Activated effector memory CD4-positive, alpha-beta T cell treated with anti-CD3 and anti-CD28 coated beads, Interleukin-2, amount 50 U/mL, for 16 hours (primary cell): ENCODE measurements at places on chromosomes 6 and 20.

DNA sequence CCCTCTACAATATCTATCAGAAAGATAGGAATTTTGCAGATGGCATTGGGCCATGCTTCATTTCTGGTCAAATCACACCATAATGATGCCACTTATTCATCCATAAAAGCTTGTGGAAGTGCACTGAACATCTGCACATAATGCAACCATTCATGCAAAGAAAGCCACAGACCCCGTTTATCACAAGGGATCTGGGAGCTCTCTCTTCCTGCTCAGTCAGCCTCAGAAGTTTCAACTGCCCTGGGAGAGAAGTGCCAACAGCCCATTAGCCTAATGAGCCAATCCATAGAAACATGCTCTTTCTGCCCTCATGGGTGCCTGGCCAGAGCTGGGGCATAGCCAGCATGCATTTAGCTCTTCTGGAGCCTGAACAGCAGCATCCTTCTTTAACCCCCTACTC is 85.8 kb downstream of the SLC35F1 start:
- DNase-seq, result no peak

GRCh38 chr6:159973406-159973805 is 4.5 kb downstream of the IGF2R start:
- DNase-seq, result no peak

DNA sequence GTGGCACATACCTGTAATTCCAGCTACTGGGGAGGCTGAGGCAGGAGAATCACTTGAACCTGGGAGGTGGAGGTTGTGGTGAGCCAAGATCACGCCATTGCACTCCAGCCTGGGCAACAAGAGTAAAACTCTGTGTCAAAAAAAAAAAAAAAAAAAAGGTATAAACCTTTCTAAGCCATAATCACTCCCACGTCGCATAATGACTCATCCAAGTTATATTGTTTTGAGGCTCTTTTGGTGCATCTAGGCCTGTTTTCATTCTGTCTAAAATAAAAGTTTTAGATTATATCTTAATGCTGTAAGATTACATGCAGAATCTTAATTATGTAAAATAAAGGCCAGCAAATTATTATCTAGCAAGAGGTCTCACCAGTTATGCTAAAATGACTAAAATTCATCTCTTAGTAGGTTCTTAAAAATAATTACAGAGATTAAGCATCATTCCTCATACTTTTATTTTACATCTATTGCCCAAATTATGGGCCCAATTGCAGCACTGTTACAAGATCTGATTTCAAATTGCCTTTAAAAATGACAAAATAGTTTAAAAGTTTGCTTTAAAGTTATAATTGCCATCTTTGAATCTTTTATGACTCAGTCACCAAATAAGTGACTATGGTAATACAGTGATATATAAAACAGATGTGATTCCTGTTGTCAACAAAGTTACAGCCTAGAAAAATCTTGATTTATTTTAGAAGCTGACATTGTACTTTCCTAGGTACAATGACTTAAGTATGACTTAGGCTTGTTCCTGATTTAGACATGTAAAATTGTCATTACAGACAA is 10.4 kb upstream of the SUMO4 start:
- DNase-seq, result no peak

- no peak for DNase-seq
Observed at GRCh38 chr6:141107591-141108160, 1025.0 kb upstream of the GJE1 start.

DNA sequence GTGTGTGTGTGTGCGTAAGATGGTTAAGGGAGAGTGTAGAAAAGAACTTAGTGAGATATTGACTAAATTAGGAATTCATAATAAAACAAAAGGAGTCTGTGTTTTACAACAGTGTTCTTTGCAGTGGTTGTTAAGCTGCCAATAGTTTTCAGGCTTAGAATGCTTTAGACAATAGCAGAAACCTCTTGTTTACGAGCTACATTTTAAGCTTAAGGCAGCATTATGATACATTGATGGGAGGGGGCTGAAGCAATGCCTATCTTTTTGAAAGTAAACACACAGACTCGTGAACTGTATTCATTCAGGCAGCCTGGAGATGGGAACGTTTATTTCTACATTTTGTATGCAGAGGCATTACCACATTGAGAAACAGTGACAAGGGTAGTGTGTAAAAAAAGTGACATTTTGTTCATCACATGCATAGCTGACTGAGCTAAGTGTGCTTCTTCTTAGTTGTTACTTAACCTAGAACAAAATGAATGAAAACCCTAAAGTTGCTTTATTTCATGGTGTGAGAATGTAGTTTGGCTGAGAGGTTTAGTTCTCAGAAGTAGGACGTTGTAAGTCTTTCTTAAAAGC is 21.2 kb downstream of the CLVS2 start:
- DNase-seq, result no peak

GRCh38 chr6:88650029-88650619 is 313.3 kb downstream of the RNGTT start:
- no peak for DNase-seq

- no peak for DNase-seq
Observed at GRCh38 chr6:90369024-90369519, 72.4 kb upstream of the BACH2 start.

GRCh38 chr6:52517502-52518278 is 59.2 kb downstream of the TRAM2 start:
- DNase-seq, result no peak

GRCh38 chr6:14743144-14743473 is 502.8 kb upstream of the JARID2 start:
- no peak for DNase-seq

DNA sequence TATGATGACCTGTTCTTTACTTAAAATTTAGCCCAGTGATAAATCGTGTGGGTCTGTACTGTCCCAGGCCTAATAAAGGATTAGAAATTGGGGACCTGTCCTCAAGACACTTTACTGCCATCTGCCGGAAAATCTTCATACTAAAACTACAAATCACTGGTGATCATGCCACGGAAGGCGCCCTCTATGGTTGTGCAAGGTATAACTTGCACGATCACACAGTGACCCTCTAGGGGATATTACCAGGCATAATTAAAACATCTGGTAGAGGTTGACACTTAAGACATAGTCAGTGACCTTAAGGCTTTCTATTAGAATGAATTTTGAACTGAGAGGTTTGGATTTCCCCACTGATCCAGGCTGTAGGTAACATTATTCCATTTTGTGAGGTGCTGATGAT is 172.6 kb downstream of the BMP2 start:
- DNase-seq, result no peak

DNA sequence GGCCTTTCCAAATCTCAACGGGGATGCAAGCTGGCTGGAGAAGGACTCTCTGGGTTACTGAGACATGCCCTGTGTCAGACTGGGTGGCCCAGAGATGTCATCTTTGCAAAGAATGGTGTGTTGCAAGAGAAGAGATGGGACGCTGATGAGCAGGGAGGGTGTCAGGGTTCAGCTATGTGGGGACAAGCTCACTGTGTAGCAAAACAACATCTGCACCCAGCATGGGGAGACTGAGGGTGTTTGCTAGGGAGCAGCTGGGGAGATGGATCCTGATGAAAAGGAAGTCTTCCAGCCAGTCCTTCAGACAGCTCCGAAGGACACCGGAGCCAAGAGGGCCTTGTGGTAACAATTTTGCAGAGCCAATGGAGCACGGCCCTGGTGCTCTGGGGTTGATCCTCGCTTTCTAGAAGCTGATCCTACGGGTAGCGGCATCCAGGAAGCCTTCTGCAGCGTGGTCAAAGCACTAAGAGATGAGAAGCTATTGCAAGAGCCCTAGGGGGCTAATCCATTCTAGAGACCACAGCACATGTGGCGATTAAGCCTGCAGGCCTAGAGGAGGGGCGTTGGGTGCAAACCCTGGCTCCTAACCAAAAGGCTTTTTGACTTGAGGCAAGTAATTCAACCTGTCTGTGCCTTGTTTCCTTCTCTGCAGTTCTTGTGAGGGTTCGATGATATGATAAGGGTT is 39.9 kb downstream of the EDN3 start:
- no peak for DNase-seq

DNA sequence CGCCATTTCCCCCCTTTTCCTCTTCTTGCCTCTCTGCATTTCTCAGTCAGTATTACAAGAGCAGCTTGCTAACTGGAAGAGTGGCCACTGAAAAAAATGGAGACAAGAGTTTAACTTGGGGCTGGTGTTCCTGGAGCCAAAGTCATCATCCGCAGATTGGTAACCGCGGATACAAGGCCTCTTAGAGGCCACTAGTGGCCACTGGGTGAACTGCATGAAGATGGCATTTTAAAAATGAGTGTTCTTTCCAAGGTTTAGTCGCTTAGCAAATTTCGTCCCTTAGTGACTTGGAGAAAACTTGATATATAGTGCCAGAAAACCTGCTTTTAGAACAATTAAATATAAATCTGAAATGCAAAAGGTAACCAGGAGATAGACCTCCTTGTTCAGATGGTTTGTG is 4.8 kb downstream of the F13A1 start:
- DNase-seq, result peak; percentile 64
